NCI-H774 (cell line): ENCODE measurements at places on chromosomes 16 and 17.

DNA sequence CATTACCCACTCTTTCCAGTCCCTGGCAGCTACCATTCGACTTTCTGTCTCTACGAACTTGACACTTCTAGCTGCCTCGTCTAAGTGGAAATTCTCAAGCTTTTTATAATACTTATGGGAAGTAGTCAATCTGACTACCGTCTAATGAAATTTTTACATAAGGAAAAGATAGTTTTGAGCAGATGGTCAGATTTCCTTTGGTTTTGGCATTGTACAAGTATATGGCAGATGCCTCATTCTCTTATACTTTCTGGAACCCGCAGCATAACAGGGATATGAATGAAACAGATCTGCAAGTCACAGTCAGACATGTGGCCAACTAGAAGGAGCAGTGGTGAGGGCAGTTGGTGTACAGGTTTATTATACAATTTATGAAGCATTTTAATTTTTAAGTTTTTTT lies 146.0 kb downstream of the PITPNC1 start:
- no peak for DNase-seq

- peak; percentile 73 for DNase-seq
These were observed 789.9 kb upstream of the KIF2B start for GRCh38 chr17:53032861-53033271.

GRCh38 chr16:3131755-3132377 lies 3.0 kb upstream of the ZNF213 start:
- no peak for DNase-seq

GRCh38 chr16:56742030-56742984 lies 12.4 kb downstream of the NUP93 start:
- no peak for DNase-seq
